NCI-H2227 treated with DMSO at 0.1 percent for 48 hours (cell line): ENCODE measurements at places on chromosomes 12 and 14.
A peak's percentile ranks its signal among the peaks of the same experiment; 100 is the strongest.

- peak; percentile 57 for DNase-seq
These were observed 53.8 kb upstream of the CCDC175 start for GRCh38 chr14:59630288-59630963.

- no peak for DNase-seq
These were observed 5.7 kb upstream of the CCND2 start for GRCh38 chr12:4267704-4268328.

- no peak for DNase-seq
These were observed 165.4 kb upstream of the LRIG3 start for GRCh38 chr12:59085690-59086089.

- no peak for DNase-seq
These were observed 49.4 kb downstream of the LRRC9 start for GRCh38 chr14:59969319-59969718.

DNA sequence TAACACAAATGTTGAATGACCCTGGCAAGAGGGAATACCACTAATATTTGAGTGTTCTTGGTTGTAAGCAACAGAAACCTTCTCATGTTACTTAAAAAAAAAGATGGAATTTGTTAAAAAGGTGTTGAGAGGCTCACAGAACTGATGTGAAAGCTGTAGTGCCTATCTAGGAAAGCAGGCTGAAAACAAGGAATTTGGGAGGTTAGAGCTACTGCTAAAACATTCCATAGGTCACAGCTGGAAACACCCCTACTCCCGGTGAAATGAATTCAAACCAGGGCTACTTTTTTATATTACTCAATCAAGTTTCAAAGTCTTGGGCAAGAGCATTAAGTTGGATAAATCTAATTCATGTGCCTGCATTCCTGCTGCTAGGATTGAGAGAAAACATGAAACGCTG, 104.1 kb downstream of the SLC35F4 start:
- DNase-seq, result no peak

- no peak for DNase-seq
These were observed 686.7 kb upstream of the TBX3 start for GRCh38 chr12:115370650-115371049.

DNA sequence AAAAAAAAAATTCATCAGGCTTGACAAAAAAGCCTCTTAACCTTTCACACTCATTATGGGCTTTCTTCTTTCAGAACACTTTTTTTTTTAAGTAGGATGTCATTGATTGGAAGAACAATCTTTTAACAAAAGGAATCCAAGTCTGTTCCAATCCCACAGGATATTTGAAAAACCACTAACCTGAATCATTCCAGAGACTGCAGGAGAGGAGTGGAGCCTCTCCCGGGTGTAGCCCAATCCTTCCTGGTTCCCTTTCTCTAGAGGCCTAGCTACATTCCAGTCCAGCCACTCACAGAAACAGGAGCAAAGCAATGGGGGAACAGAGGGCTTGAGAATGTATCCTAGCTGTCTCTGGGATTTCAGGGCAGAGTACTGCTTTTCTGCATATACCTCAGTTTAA, 4.3 kb downstream of the MFAP5 start:
- DNase-seq, result no peak

GRCh38 chr12:6540181-6540877, 6.0 kb downstream of the GAPDH start:
- DNase-seq, result peak; percentile 49

- peak; percentile 8 for DNase-seq
These were observed 49.2 kb downstream of the BRMS1L start for GRCh38 chr14:35875296-35875695.

- DNase-seq, result no peak
These were observed 9.2 kb downstream of the ERP29 start for GRCh38 chr12:112022241-112023016.

DNA sequence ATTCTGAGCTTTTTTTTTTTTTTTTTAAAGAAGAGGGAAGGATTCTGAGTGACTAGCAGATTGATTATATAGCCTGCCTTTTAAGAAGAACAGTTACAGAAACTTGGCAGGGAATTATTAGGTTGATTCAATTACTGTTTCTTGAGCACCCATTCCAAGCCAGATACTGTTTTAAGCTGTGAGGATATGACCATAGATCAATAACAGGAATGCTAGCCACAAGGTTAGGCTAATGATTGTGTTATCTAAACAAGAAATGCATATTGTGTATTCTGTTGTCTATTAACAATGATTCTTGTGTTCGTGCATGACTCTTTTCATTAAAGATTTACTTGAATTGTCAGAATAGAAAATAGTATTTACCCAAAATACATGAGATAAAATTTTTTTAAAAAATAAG, 67.1 kb downstream of the PRORP start:
- no peak for DNase-seq

- no peak for DNase-seq
These were observed 157.6 kb upstream of the LRFN5 start for GRCh38 chr14:41449066-41449465.

- DNase-seq, result no peak
These were observed 302.6 kb downstream of the SNAPC1 start for GRCh38 chr14:62064751-62065323.

DNA sequence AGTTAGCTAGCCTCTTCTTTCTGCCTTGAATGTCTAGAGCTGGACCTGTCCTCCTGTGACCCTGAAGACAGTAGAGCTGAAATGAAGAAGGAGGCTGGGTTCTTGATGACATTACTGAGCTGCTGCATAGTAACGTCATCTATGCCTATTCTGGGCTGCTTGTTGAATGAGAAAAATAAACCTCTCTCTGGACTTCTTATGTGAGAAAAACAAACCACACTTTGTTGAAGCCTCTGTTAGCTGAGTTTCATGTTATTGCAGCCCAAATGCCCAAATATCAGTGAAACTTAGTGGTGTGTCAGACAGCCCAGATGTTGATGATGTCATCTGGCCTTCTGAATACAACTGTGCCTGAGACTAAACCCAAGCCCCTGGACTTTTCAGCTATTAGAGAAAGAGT, 67.0 kb upstream of the MAX start:
- DNase-seq, result no peak

DNA sequence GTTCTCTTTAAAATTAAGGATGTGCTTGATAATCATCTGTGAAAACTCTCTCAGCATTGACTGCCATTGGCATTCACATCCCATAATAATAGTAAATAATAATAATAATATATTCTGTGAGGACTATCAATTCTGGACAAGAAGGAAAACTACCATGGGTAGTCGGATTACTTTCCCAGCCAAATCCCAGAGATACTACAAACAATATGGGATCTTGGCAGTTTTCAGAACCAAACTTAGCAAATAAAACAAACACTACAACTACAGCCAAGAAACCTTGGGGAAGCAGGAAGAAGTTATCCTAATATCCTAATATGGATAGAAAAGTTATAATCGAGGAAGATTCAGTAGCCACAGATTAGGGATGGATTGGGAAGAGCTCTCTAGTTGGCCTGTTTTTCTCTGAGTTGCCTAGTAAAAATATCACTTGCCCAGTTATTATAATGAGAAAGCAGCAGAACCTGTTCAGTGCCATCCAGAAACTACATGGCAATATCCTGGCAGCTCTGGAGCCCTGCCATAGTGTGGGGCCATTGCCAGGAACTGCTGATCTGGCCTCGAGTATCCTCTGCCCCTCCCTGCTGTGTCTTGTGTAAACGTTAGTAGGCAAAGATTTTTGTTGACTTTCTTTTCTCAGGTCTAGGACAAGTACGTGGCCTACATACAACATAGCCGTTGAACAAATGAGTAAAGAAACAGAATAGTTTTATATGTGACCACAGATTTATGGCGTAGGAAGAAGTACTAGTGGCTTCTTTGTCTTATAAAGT, 193.5 kb downstream of the SLC2A13 start:
- DNase-seq, result no peak

DNA sequence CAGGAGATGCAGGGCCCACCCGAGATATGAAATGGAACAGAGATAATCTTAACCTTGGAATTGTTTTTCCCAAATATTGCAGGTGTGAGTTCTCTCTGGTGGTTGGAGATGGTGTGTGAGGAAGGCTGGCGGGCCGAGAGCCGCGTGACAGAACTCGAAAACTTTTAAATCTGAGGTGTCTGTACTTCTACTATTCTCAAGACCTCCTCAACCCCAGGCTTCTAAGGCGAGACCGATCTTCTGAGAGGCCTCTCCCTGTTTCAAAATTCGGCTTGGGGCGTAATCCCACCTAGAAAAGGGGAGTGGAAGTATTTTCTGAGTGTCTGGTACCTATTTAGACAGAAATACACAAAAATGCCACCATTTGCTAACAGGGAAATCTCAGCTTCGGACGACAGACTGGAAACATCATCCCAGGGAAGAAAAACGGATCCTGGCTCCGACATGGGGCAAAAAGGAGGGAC, 611 bp downstream of the SARNP start:
- DNase-seq, result no peak

- DNase-seq, result no peak
These were observed 189.2 kb upstream of the STXBP6 start for GRCh38 chr14:25239170-25239569.

DNA sequence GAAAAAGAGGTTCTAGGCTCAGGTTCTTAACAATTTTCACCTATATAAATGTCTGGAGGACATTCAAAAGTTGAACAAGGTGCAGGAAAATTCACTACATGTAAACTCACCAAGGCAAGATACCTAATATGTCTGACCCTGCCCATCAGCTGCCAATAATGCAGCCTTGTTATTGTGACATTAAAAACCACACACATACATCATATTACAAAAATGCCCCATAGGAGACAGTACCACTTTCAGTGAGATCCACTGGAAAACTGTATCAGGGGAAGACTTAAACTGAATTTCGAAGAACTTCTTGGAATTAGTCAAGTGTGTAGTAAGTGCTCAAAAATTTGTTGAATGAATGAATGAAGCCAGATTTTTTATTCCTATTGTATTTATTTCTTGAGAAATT, 83.1 kb downstream of the KICS2 start:
- DNase-seq, result no peak

DNA sequence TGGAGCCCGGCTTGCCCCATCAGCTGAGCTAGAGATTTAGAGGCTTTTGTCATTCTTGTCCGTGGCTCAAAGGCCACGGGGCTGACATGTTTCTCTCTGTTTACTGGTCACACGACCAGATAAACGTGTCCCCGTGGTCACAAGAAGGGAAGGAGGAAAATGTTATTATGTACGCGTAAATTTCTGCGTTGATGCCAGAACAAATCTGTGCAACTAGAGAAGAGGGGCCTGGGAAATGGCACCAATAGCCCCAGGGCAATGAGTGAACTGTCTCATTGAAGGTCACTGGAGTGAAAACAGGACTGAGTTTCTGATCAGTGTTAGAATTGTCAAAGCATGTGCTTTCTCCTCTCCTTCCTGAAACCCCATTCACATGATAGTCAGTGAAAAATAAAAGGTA, 25.3 kb downstream of the OAS2 start:
- no peak for DNase-seq
